ENCODE measurements at places on chromosomes 16 and 17. TPM values are rescaled to one million over a fixed set of nuclear protein-coding genes. Genes with fewer than 3 reads are reported as not detected.

- no peak for DNase-seq
Observed at GRCh38 chr16:47017636-47018035, 44.2 kb upstream of the DNAJA2 start.

The FOXJ1 gene
- 0.85 TPM for total RNA-seq

DNA sequence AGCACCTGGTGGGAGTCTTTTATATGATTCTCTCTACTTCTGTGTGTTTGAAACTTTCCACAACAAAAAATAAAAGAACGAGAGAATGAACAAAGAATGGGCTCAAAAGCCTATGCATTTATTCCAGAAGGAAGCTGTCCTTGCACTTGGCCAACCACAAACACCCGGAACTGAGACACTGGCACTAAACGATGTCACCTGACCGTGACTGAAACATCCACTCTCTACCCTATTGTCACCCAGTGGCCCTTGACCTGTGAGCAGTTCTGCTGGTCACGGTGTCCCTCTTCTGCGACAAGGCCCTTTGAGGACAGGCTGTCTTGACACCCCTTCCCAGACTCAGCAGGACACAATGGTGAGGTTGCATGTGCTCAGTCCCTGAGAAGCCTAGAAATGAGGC is 56.6 kb downstream of the TEKT5 start:
- no peak for DNase-seq

The FOXC2 gene
- total RNA-seq = 7.0 TPM

The SDR42E2 gene
- total RNA-seq = not detected

- DNase-seq = no peak
Observed at GRCh38 chr17:55069983-55070529, 101.5 kb downstream of the STXBP4 start.

All from G401 (cell line).